ENCODE measurements at places on chromosomes 6 and 20.
A peak's percentile ranks its signal among the peaks of the same experiment; 100 is the strongest.

GRCh38 chr6:141833001-141833655 lies 299.6 kb upstream of the GJE1 start:
- DNase-seq, result no peak

DNA sequence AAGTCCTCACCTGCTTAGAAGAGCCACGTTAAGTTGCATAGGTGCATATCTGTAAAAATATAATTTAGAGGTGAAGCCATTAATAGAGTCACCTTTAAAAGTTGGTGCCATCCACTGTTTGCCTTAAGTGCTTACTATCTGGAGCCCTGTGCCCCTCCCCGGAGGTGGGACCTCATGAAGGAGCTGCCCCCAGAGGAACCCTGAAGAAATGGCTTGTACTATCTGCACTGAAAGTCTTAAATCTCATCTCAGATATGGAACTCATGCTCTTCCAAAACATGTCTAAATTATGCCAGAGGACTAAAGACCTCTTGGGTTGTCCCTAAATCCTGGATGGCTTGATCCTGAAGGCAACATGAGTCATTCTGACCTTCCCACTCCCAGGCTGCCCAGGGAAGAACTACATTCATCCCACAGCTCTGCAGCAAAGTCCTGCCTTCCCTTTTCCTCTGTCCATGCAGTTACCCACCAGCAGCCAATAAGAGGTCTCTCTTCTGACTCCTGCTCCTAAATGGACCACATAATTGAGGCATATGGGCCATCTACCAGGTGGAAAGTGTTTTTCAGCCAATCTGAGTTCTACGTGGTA lies 85.3 kb downstream of the ASXL1 start:
- no peak for DNase-seq

GRCh38 chr20:46191611-46192010 lies 73.5 kb downstream of the CD40 start:
- no peak for DNase-seq

DNA sequence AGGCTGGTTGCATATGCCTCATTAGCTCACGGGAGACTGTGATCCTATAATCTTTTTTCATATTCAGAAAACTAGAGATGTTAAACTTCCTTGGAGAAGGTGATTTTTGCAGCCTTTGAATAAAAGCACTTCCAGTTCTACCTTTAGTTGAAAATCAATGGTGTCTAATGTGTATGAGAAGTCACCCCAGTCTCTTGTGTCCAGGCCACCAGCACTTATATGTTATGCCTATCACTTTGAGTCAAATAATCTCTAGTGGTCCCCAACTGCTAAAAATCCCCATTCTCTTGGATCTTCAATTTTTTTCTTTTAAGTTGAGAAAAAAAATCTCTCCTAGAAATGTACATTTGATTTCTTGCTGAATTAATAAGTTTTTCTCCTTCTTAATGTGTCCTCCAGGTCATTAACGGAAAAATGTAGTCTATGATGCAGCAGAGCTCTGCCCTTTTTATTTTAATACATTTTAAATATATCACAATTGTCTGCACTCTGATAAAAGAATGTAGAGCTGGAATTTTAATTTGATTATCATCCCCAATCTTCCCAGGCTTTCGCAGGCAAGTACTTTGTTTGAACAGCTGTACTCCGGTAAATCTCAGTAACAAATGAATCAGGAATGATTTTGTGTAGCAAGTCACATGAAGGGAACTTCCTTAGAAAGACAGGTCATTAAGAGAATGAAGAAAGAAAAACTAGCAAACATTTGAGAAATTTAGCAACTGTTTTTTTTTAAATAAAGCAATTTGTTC lies 147.0 kb downstream of the SOX4 start:
- no peak for DNase-seq

DNA sequence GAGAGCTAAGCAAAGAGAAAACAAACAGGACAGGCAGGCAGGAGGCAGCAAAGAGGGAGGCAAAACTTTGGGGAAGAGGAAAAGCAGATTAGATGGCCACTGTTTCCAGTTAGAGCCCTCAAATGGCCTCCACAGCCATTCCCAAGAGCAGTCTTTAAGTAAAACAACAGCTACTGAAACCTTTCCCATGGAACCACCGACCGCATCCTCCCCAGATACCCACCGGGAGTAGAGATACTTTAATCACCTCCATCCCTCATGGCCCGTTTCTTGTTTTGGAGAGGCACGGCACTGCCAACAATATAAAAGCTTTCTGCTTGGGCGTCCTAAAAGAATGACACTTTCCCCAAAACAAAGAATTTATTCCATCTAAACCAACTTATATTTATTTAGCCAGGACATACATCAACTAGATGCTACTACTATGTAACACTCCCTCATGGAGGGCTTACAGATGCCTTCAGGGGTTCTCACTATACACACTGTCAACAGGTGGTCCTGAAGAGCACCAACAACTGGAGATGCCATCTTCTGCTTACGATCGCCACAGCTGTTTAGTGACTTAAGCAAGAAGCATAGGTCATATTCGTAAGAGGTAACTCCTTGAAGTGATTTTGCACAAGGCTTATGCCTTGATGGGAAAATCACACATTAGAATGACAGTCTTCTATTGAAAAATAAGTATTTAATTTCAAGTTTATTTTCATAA lies 43.4 kb downstream of the CNKSR3 start:
- no peak for DNase-seq

- DNase-seq, result no peak
These were observed 17.8 kb upstream of the RALGAPB start for GRCh38 chr20:38454556-38455473.

- DNase-seq, result no peak
These were observed 92.4 kb upstream of the MAFB start for GRCh38 chr20:40781327-40782042.

GRCh38 chr6:56187686-56188085 lies 59.7 kb downstream of the COL21A1 start:
- no peak for DNase-seq

GRCh38 chr6:169396554-169397163 lies 143.0 kb upstream of the THBS2 start:
- no peak for DNase-seq

DNA sequence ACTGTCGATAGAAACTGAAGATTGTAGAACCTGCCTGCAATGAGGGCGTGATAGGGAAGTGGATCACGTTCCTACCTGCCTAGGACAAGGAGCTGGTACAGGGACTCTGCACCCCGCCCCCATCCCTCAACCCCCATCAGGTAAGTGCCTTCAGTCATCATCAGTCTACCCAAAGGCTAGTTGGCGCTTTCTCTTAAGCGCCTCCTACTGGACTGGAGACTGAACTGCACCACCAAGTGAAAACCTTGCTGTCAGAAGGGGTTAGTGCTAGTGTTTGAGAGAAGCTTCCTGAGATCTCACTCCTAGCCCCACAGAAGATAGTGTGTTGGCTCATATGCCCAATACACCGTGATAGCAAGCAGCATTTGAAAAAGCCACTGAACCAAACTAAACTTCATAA lies 706.5 kb upstream of the MAN1A1 start:
- no peak for DNase-seq

GRCh38 chr6:37011656-37012378 lies 6.4 kb downstream of the FGD2 start:
- peak; percentile 33 for DNase-seq

DNA sequence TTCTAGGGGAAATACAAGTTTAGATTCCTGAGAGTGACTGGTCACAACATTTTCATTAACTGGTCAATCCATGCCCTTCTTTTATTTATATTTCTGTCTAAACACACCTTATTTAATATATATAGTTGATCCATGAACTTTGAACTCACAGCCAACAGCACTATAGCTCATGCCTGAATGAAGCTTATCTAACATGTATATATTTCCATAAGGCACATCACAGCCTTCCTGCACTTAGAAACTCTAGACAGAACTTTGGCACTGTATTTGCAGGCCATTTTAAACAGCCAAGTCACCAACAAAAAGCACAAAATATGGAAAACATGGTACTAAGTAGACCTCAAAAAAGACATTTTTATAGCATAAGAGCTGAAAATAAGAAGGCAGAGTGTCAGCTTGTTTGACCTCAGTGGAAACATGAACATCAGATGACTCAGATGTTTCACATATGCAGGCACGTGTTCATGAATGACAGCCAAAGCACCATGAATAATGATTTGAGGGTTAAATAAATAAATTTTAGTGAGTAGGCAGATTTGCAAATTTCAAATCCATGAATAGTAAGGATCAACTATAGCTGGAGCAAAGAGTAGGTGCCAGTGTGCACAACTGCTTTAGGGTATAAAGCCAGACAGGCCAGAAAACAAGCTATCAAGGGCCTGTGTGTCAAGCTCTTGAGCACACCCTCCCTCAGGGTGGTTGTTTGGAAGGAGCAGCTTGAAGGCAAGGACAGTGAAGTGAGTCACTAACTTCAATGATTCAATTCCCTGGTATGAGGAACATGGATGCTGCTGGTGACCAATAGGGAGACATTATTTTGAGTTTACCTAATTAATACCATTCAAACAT lies 88.9 kb upstream of the NT5E start:
- DNase-seq, result peak; percentile 91

- no peak for DNase-seq
These were observed 123.0 kb upstream of the CEP162 start for GRCh38 chr6:84350397-84350796.

DNA sequence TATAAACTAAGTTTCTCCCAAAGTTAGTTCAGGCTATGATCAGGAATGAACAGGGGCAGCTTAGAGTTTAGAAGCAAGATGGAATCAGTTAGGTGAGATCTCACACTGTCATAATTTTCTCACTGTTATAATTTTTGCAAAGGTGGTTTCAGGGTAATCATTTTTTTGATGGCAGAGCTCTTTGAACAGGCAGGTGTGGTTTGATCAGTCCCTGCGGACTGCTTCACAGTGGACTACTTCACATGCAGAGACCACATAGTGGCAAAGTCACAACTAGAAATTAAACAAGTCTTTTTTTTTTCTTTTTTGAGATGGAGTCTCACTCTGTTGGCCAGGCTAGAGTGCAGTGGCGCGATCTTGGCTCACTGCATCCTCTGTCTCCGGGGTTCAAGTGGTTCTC lies 6.8 kb downstream of the MAS1 start:
- no peak for DNase-seq

DNA sequence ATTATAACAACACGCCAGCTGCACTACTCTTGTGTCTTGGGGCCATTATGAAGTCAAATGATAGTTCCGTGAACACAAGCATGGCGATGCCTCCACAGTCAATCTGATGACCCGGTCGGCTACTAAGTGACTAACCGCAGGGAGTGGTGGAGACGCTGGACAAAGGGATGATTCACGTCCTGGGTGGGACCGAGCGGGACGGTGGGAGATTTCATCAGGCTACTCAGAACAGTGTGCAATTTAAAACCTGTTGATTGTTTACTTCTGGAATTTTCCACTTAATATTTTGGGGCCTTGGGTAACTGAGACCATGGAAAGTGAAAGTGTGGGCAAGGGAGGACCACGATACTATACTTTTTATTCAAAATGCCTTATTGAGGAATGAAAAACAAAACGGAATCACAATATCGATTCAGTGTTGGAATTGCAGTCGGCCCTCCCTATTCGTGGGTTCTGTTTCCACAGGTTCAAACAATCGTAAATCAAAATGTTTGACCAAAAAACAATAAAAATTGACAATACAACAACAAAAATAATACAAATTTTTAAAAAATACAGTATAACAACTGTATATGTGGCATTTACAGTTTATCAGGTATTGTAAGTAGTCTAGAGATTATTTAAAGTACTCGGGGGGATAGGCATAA lies 66.5 kb downstream of the MYLK4 start:
- DNase-seq, result no peak

- no peak for DNase-seq
These were observed 99.5 kb downstream of the KLHL32 start for GRCh38 chr6:97023982-97024381.
